ENCODE measurements at places on chromosomes 6 and 20.

- DNase-seq = no peak
Measured at GRCh38 chr6:14645841-14646240, 528.3 kb downstream of the CD83 start.

DNA sequence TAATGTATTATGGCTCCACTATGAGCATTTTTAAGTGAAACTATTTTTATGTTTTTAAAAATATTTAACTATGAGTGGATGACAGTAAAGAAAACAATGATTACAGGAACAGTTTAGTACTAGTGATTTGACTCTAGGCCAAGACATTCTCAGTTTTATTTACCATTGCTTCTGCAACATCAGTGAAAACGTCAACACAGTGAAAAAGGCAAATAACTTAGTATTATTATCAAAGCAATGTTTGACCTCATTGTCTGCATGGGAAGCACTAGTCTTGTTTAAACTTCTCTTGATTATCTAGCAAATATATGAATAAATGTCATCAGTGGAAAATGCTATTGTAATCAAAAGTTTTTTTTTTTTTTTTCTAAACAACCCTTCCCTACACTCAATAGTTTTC, 165.0 kb downstream of the HTR1B start:
- DNase-seq = no peak

DNA sequence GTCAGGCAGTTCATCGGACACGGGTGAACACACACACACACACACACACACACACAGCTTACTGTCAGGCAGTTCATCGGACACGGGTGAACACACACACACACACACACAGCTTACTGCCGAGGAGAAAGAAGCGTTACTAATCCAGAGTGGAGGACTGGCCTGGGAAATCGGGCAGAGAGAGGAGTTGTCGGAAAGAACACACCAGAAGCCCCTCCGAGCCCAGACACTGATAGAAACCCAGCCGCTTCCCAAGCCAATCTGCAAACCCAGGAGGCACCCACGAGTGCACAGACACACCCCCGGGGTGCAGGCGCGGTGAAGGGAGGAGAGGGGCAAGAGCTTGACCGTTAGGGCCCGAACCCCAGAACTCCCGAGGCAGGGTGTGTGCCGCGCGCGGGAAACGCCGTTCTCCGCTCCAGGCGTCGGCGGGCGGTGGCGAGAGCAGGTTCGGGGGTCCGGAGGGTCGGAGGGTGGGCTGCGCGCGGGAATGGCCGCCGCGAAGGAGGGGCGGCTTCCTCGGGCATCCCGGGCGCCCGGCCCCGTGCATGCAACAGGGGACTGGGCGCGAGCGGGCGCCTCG, 636 bp downstream of the ELOVL2 start:
- DNase-seq = no peak

- no peak for DNase-seq
Measured at GRCh38 chr6:7697820-7698623, 27.9 kb upstream of the BMP6 start.

DNA sequence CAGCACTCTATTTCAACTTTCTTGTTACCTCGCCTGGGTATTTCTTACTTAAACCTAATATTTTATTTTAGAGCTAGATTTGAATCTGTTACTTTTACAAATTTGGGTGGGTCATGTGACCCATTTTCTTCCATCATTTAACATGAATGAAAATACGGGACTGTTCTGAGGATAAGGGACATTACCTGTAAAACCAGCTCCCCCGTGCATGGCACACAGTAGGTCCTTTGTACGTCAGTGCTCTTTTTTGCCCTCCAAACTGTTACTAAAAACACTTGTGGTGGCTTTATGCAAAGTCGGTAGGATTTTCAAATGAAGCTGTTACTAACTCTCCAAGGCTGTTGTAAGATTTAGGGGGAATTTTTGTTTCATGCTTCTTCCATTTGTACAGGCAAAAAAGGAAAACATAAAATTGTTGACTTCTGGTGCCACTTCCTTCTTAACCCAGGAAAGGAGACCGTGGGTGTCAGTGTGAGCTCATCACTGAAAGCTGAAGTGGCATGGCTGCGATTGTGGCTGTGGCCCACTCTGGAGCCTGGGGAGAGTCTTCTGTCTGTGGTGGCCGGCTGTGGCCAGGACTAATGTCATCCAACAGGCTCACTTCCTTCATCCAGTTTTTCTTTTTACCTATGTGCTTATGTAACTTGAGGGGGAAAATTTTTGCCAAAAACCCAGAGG, 40.2 kb upstream of the PXDC1 start:
- no peak for DNase-seq

GRCh38 chr20:40781327-40782042, 92.4 kb upstream of the MAFB start:
- no peak for DNase-seq

DNA sequence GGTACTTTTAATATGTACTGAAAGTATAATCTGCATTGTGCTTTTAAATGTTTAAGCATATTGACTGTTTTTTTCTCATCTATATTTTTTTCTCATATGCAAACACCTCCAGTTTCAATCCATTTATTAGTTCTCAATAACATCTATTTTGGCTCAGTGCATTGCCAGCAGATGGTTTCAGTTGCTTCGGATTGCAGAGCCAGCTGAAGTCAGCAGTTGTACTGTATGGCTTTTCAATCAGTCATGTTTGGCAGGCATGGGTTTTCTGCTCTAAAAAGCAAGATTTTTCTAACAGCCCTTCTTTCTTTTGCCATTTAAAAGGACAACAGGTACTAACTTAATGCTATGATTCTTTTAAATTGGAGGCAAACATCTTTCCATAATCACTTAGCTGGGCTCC, 121.2 kb downstream of the CD109 start:
- no peak for DNase-seq

- no peak for DNase-seq
Measured at GRCh38 chr6:4192173-4192572, 56.8 kb upstream of the ECI2 start.

DNA sequence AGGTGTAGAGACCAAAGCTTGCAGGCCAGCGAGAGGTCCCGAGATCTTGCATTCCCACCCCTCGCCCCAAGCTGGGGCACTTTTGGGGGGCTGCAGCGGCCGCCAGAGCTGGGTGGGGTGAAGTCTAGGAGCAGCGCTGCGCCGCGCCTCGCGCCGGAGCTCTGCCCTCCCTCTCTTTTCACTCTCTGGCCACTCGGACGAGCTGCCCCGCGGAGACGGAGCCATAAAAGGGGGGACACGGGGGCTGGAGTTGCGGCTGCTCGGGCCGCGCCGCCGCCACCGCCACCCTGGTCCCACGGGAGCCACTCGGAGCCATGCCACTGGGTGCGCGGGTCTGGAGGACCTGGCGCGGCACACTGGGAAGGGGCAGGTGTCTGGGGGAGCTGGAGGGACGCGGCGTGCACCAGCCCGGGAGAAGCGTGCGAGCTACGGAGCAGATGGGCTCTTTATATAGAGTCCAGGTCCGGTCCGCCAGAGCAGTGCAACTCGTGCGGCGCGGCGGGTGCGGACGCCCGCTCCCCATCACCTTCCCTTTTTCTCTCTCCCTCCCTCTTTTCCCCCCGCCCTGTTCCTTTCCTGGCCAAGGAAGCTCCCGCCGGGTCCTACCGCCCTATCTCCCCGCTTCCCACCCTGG, 687 bp upstream of the HTR1B start:
- DNase-seq = no peak

DNA sequence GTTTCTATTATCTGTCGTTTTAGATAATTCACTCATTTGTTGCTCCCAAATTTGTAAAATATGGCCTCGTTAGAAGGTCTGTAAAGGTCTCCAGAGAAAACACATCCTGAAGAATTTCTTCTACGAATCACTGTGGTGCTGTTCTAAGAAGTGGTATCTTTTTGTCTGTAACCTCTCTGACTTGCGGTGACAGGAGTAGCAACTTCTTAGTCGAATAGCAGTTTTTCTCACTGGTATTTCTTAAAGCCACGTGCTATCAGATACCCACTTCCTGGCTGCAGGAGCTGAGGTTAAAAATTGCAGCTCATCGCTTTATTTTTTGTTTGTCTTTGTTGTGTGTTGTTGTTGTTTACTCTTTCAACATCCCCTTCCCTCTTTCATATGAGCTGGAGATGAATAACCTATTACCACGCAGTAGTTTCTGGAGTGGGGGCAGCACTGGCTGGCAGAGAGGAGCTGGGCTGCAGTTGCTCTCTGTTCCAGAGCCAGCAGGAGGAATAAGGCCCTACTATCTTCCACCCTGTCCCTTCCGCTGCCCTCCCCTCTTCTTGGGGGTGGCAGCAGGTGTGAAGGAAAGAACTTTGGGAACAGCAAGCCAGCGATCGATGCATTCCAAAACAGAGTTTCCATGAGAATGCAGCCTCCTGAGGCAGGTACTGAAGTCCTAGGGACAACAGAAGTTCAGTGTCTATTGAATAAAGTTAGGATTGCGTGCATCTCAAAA, 64.7 kb downstream of the C6orf118 start:
- no peak for DNase-seq

DNA sequence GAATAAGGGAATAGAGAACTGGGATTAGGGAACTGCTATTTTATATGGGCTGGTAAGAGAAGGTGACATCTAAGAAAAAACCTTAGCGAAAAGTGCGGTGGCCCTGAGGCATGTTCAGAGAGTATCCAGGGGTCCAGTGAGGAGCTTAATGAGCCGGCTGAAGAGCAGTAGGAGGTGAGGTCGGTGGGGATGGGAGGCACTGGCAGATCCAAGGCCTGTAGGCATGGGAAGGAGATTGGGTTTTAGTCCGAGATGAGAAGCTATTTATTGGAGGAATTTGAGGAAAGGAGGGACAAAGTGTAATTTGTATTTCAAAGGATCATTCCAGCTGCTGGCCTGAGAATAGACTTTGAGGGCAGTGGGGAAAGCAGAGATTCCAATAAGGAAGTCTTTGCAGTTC, 123.8 kb downstream of the QKI start:
- DNase-seq = no peak

DNA sequence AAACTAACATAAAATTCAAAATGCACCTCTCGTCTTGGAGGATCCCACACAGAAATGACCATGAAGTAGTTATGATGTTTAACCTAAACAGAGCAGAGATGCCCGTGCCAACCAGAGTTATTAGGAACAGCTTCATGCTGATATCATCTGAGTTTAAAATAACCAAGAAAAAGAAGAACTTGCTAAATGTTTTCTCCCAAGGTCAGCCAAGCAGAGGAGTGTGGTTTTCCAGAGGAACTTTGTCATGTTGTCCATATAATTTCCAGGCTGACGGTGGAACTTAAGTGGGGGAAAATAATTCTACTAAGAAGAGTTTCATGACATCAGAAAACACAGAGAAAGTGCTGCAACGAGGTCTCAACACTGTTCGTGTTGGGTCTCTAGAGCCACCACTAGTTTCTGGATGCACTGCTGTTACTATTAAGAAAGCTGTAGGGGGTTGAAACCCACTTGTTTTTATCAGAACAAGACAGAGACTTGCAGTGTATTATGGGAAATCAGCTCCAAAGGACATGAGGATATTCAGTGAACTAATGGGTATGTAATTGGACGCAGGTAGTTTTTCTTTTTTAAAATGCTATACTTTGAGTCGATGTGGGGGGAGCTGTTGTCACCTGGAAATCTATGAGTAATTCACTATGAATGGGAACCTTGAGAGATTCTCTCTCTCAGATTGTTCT, 5.2 kb downstream of the AGPAT4 start:
- DNase-seq = no peak

- no peak for DNase-seq
Measured at GRCh38 chr6:6951355-6951754, 156.4 kb upstream of the RREB1 start.

DNA sequence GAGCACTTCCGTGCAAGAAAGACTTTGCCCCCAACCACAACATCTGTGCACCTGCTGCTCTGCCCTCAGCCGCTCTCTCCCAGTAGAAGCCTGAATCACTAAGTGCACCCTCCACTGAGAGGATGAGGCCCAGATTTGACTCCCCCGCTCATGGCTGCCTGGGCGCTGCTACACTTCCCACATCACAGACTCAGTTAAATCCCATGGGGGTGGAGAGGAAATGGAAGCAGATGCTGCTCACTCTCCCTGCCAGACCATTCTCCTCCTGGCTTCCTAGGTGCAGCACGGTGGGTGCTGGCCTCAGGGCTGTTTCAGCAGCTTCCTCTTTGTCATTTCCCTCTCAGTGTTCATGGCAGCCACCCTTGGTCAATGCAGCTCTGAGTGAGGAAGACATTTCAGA, 4.8 kb downstream of the CST5 start:
- no peak for DNase-seq

- DNase-seq = no peak
Measured at GRCh38 chr6:14444295-14444972, 326.9 kb downstream of the CD83 start.

DNA sequence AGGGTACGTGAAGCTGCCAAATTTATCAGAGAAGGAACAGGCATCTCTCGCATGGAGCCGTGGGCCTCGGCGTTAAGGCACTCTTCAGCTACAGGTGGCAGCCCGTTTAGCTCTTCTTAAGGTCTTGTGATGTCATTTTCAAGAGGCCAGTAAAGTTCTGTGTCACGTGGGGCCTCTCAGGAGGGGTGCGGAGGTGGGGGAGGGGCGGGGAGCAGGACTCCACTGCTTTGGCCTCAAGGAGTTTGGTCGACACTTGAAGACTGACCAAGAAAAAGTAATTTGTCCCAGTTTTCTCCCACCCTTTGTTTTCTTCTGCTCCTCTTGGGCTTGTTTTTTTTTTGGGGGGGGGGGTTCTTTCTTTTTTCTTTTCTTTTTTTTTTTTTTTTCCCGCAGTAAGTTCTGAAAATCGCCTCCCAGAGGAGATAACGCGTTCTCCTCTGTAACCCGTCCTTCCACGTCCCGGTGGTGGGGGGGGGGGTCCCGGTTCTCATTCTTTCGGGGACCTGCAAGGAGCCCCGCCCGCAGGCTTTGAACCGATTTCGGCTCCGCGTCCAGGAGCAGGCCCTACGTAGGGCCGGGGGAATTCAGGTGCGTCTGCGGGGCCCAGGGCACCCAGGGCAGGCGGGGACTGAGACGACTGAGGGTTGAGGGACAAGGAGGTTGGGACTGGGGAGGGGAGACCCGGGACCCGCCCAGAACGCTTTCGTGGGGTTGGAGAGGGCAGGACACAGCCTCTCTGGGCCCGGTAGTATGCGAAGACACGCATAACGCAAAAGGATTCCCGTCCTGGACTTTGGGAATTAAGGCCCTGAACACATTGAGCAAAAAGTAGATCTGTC, 26.0 kb downstream of the GPX6 start:
- no peak for DNase-seq

GRCh38 chr6:24545691-24546090, 50.9 kb downstream of the ALDH5A1 start:
- DNase-seq = no peak

GRCh38 chr20:16803965-16804792, 56.0 kb downstream of the OTOR start:
- DNase-seq = no peak

DNA sequence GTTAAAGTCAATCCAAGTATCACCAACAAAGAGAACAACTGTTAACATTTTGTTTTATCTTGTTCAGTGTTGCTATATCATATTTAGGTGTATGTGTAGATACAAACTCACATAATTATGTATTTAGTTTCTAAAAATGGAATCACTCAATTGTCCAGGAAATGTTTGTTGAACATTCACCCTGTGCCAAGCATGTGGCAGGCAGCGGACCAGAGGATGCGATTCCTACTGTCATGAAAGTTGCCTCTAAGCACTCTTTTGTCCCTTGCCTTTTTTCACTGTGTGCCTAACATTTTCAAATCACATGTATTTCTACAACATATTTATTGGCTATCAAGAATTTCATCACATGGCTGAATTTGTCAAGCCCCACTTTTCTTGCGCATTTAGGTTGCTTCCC, 16.9 kb upstream of the TGM2 start:
- no peak for DNase-seq

GRCh38 chr6:36718560-36718959, 20.9 kb downstream of the RAB44 start:
- no peak for DNase-seq

GRCh38 chr6:53119772-53120409, 28.8 kb downstream of the GCM1 start:
- DNase-seq = no peak
